ENCODE measurements at places on chromosomes 13 and 19. TPM values are rescaled to one million over a fixed set of nuclear protein-coding genes. Genes with fewer than 3 reads are reported as not detected.
A peak's percentile ranks its signal among the peaks of the same experiment; 100 is the strongest.

- DNase-seq, result no peak
Observed at GRCh38 chr13:94886191-94886590, 173.8 kb upstream of the SOX21 start.

- no peak for DNase-seq
Observed at GRCh38 chr19:18292462-18292809, 11.0 kb upstream of the JUND start.

RASAL3 gene
- not detected for polyA plus RNA-seq

GRCh38 chr13:107339209-107339608 lies 771.3 kb upstream of the ARGLU1 start:
- DNase-seq, result no peak

GPR183 gene
- polyA plus RNA-seq, result 17.1 TPM

GRCh38 chr19:3397266-3398022 lies 31.1 kb downstream of the NFIC start:
- peak; percentile 33 for DNase-seq

ADAMTSL5 gene
- polyA plus RNA-seq, result 4.9 TPM

- DNase-seq, result no peak
Observed at GRCh38 chr13:90185734-90186133, 1161.8 kb upstream of the MIR17HG start.

C3 gene
- polyA plus RNA-seq, result 1.6 TPM

DNA sequence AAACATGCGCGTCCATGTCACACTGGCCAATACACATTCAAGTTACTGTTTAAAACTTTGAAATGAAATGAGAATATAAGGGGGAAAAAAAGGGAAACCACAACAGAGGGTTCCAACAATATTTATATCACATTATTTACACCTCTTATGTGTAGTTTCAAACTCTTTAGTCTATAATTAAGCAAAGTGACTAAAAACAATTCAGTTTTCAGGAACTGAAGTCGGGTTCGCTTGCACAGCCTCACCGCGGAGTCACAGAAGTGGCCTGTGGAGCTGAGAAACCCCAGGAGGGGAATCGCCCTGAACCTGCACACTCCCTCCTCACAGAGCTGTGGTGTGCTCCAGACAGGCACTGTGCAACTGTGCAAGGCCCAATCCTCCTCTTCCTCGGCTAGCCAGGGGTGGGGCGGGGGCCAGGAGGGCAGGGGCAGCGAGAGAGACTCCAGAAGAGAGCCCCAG lies 75.9 kb downstream of the STK24 start:
- no peak for DNase-seq

NLRP5 gene
- polyA plus RNA-seq, result not detected

CCDC122 gene
- 8.0 TPM for polyA plus RNA-seq

DNA sequence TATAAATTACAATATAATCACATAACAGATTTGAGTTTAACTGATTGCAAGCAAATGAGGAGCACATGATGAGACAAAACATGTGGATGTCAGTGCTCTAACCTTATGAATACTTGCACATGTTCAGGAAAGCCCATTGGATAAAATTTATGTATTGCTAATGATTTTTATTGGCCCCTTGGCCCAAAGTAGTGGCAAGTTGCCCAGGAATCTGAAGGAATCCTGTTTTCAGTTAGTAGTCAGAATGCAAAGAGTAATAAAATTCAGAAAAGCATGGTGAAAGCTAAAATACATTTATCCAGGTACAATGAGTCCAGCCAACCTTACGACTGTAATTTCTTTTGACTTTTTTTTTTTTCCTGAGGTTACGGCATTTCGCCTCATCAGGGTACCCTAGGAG lies 1539.4 kb downstream of the EFNB2 start:
- no peak for DNase-seq

DNA sequence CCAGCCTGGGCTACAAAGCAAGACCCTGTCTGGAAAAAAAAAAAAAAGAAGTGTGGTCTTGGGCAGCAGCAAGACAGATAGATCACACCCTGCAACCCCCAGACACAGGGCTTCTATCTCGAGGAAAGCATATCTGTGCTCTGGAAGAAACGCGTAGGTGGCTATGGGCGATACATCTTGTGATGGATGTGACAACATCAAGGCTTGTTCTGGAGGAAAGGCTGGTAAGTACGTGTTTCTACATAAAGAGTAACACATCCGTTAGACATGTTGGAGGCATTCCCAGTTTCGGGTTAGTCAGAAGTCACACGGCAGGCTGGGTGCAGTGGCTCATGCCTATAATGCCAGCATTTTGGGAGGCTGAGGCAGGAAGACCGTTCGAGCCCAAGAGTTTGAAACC lies 6.6 kb upstream of the DHDH start:
- peak; percentile 97 for DNase-seq

GRCh38 chr13:100944791-100945345 lies 270.3 kb upstream of the TMTC4 start:
- DNase-seq, result no peak

DNA sequence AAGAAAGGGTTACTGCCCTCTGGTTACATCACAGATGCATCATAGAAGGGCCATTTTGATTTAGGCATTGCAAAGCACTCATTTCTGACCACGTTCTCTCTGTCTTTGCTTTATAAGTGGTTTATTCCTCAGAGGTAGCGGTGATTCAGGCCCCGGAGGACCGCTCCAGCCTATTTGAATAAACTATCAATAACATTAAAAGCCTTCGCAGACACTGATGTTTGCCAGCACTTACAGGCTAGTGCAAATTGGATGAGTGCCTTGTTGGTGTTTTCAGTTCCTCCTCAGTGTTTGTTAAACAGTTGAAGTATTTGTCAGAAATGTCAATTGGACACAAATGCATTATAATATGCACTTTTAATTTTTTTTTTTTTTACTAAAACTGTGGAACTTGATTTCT lies 120.2 kb downstream of the RXFP2 start:
- no peak for DNase-seq

GRCh38 chr13:67416047-67416925 lies 186.2 kb upstream of the PCDH9 start:
- DNase-seq, result peak; percentile 66

DNA sequence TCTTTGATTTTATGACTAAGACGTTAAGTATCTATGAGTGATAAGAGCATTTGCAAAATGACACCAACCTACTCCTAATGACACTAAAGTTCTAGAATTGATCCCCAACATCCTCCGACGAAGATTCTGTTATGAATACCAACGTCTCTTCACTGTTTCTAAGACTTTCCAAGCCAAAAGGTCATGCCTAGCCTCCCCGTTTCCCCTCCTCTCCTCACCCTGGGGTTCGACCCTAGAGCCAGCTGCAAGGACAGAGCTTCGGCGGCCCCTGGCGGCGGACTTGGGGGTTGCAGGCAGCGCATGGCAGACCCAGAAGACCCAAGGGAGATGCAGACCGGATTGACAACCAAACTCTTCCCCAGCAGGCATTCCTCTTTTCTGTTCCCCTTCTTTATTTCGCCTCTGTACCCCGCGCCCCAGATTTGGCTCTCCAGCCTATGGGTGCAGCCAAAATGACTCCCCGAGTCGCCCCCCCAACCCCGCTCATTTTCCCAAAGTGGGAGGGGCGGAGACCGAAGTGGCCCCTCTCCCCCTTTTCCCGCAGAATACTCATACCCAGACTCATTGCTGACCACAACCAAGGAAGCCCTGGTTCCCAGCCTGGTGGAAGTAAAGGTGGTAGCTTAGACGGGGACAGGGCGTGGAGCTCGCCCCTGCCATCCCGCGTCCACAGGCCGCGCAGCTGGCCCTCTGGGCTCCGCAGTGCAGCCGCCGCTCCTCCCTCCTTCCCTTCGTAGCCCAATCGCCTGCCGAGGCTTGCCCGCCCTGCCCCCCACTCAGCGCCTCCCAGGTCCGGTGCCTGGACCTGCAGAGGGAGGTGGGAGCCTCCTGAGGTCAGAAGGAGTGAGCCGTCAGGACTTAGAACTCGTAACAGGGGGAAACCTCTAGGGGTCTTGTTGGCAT lies 4.1 kb upstream of the EML2 start:
- peak; percentile 89 for DNase-seq

DNA sequence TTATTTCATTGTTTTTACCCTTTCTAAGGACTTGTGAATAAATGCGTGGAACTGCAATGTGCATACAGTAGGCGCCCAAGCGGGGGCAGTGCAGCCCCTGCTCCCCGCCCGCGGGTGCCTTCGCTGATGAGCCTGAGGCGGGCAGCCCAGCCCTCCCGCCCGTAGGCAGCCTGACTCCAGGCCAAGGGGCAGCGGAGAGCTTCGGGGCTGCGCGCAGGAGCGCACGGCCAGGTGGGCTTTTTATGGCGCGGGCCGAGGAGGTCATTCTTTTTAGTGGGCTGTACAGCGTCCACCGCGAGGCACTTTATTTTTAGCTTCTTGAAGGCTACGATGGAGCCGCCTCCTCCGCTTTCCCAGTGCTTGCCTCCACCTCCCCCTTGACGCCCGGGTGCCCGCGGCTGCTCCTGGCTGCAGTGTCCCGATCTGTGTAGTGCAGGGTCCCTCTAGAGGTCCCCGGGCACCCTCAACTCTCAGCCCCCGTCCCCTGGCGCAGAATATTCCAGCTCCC lies 60.5 kb downstream of the CCNE1 start:
- DNase-seq, result peak; percentile 33

DNA sequence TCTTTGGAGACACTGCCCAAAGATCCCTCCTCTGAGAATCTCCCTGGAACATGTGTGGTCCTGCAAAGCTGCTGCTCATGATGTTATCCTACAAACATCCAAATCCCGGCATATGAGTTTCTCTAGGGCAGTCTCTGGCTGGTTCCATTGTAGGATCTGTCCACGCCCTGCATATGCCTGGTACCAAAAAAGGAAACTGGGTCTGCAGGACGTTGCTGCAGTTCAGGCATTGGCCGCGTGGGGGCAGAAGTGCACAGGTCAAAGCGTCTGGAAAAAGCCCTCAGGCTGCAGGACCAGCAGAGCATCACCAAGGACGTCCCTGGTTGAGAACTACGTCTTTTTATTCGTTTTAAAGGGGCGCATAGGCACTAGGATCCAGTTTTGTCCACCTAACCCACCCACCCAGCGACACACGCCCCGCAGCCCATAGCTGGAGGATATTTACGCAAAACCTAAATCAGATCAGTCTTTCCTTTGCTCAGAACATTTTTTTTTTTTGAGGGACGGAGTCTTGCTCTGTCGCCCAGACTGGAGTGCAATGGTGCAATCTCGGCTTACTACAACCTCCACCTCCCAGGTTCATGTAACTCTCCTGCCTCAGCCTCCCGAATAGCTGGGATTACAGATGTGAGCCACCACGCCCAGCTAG lies 12.9 kb upstream of the ZNF564 start:
- DNase-seq, result peak; percentile 88

DNA sequence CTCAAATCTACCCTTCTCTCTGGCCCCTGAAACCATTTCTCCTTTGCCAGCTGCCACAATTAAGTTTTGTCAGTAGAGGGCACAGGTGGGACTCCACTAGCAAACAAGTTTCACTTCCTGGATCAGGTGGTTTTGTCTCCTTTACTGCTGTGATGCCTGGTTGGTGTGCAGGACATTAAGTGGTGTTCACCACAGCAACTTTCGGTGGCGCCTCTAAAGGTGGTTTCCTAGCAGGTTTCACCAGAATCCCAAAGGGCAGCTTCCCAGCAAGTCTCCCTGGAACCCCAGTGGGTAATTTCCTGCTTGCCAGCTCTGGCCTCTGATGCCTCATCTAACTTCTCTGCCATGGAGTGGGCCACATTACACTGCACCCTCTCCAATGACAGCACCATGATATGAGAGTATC lies 16.6 kb downstream of the MED4 start:
- DNase-seq, result no peak

ZNF177 gene
- polyA plus RNA-seq, result 3.7 TPM

GRCh38 chr13:36454121-36454520 lies 21.8 kb downstream of the CCNA1 start:
- no peak for DNase-seq

SEMA6B gene
- 23.0 TPM for polyA plus RNA-seq

ZNF534 gene
- 2.0 TPM for polyA plus RNA-seq

DNA sequence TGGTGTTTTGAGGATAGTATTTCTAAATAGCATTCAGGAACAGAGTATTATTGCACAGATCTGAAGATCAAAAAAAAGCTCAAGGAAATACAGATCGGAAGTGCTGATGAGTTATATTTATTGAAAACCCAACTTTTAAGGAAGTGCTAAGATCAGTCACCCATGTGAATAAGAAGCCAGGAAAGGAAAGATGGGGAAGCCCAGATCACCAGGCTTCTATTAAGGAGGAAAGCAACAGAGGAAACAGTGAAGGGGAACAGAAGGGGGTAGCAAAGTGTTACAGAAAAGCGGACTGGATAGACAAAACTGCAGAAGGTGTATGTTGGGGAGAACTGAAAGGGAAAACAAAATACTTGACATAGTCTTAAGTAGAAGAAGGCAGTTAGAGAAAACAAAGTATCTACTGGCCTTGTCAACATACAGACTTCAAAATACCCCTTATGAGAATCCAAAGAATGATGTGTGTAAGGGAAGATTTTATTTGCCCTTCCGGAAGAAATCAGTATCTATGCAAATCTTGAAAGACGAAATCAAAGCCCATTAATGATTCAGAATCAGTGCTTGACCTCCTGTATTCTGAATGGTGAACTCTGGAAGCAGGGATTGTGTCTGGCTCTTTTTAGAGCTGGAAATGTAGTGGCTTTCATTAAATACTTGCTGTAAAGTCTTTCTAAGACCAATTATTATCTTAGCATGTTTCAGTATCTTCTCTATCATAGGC lies 12.1 kb downstream of the UFM1 start:
- DNase-seq, result no peak

DNA sequence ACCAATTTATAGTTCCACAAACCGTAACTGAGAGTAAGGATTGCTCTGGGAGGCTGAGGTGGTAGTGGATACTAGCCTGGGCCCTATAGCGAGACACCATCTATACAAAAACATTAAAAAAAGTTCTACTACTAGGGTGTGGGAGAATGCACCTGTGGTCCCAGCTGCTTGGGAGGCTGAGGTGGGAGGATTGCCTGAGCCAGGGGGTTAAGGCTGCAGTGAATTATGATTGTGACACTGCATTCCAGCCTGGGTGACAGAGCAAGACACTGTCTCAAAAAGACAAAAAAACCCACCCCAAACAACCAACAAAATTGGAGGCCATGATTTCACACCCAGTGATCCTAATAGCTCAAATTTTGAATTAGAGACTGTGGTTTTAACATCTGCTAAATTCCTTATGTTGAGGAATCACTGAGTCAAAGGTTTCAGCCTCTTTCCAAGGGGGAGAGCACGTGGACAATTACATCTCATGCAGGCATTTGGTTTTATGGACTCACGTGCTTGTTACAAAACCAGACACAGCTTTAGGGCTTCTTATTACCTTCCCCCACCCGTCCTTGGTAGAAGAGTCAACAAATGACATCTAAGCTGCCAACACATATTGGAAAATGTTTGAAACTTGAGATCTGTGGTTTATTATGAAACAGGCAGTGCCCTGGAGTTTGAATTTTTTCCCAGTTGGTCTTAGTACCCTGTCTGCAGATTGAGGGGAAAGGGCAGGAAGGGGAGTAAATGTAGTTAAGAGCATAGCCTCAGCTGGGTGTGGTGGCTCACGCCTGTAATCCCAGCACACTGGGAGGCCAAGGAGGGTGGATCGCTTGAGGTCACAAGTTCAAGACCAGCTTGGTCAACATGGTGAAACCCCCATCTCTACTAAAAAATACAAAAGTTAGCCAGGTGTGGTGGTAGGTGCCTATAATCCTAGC lies 18.5 kb downstream of the CYP2A6 start:
- DNase-seq, result peak; percentile 98

DNA sequence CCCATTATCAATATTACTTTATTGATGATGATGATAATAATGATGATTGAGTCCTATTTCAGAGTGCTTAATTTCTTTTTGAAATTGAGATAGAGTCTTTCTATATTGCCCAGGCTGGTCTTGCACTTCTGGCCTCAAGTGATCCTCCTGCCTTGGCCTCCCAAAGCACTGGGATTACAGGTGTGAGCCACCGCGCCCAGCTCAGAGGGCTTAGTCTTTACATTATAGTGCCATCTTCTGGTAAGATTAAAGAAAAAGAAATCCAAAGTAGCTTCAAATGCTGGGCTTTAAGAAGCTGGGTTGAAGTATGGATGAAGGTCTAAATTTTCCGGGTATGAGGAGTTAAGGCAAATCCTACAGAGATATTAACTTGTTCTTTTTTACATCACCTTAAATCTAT lies 3.4 kb upstream of the ZNF333 start:
- DNase-seq, result peak; percentile 30

Measured in cardiac muscle cell (in vitro differentiated cells and primary cell).